A673 (cell line): ENCODE measurements at places on chromosomes 3 and 15. TPM values are rescaled to one million over a fixed set of nuclear protein-coding genes. Genes with fewer than 3 reads are reported as not detected.

The SHC4 gene
- total RNA-seq = 0.57 and 0.73 TPM in 2 replicates

The PP2D1 gene
- total RNA-seq = not detected in 2 replicates

The GPR156 gene
- total RNA-seq = 0.62 and 1.2 TPM in 2 replicates

The SLC25A20 gene
- 4.1 and 4.9 TPM in 2 replicates for total RNA-seq

The GOLGA8Q gene
- total RNA-seq = 0.56 and 1.8 TPM in 2 replicates

The CLDN16 gene
- total RNA-seq = 0.09 and 0.50 TPM in 2 replicates

The UQCC5 gene
- total RNA-seq = 10.3 and 14.4 TPM in 2 replicates

The CPNE4 gene
- total RNA-seq = 2.9 and 5.7 TPM in 2 replicates

The OIP5 gene
- 31.0 and 36.1 TPM in 2 replicates for total RNA-seq

The MEF2A gene
- total RNA-seq = 26.4 and 29.5 TPM in 2 replicates

The CCDC13 gene
- total RNA-seq = 0.55 TPM in 1 of 2 replicates, not detected in the other

The HYAL1 gene
- total RNA-seq = 0.37 TPM in 1 of 2 replicates, not detected in the other

The ANKRD63 gene
- 2.5 TPM in 2 replicates for total RNA-seq

The CILP gene
- total RNA-seq = 0.04 TPM in 1 of 2 replicates, not detected in the other

The CHRM5 gene
- not detected in 2 replicates for total RNA-seq

The TMEM41A gene
- total RNA-seq = 27.7 and 29.9 TPM in 2 replicates

The LTK gene
- total RNA-seq = 3.8 and 5.4 TPM in 2 replicates

The ZIC1 gene
- 1.4 and 4.2 TPM in 2 replicates for total RNA-seq

The OR5K1 gene
- not detected in 2 replicates for total RNA-seq

The SLC35G2 gene
- total RNA-seq = 25.0 and 26.4 TPM in 2 replicates

The TUBGCP4 gene
- 31.4 and 37.6 TPM in 2 replicates for total RNA-seq

The CACNA2D2 gene
- total RNA-seq = 0.17 and 0.68 TPM in 2 replicates

The C15orf62 gene
- 0.33 and 0.62 TPM in 2 replicates for total RNA-seq

The TRIM71 gene
- total RNA-seq = 0.30 and 0.39 TPM in 2 replicates

The ATP13A4 gene
- total RNA-seq = not detected in 2 replicates

The SLC24A1 gene
- total RNA-seq = 4.9 and 6.4 TPM in 2 replicates

The EIF4G1 gene
- total RNA-seq = 475 and 559 TPM in 2 replicates

The NOX5 gene
- not detected in 2 replicates for total RNA-seq

The LYSMD4 gene
- 5.3 and 5.8 TPM in 2 replicates for total RNA-seq

The XCR1 gene
- total RNA-seq = not detected in 2 replicates

The ROBO1 gene
- 67.6 TPM in 2 replicates for total RNA-seq

The GRK7 gene
- total RNA-seq = not detected in 2 replicates

The ANKUB1 gene
- not detected in 2 replicates for total RNA-seq

The C3orf33 gene
- 2.9 and 3.5 TPM in 2 replicates for total RNA-seq

The CD200 gene
- total RNA-seq = not detected in 2 replicates

The GOLGA6A gene
- total RNA-seq = not detected in 2 replicates

The KIF23 gene
- 124 TPM in 2 replicates for total RNA-seq

The CDCP1 gene
- 0.13 and 0.70 TPM in 2 replicates for total RNA-seq

The CFAP92 gene
- total RNA-seq = 0.26 TPM in 1 of 2 replicates, not detected in the other

The ITGA11 gene
- total RNA-seq = 0.17 and 0.45 TPM in 2 replicates

The HIGD2B gene
- total RNA-seq = not detected in 2 replicates

The EPHA3 gene
- total RNA-seq = 21.5 and 25.7 TPM in 2 replicates

The ABI3BP gene
- total RNA-seq = 4.3 and 5.2 TPM in 2 replicates

The CCR3 gene
- not detected in 2 replicates for total RNA-seq

The RPL32 gene
- total RNA-seq = 1,684 and 1,701 TPM in 2 replicates
